ENCODE measurements at places on chromosomes 6 and 20.

DNA sequence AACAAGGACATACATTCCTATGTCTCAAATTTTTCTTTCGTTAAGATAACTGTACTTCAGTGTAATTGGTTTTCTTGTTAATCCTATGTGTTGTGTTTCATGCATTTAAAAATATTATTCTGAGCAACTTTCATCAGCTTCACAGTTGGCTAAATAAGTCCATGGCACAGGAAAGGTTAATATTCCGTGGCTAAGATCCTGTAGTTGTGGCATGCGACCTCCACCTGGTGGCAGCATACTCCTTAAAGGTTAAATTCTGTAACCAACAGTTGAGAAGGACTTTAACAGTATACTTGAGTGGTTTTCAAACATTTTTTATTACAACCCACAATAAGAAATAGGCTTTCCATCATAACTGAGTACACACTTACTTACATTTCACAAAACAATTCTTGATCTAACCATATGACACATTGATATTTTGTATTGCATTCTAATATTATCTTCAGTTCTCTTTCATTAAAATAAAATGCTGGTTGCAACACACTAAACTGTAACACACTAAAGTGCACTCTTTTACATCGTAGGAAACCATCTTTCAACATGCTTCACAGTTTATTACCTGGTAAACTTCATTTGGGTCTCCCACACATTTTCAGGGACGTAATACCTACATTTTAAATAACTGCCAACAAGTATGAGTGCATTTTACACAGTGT lies 118.3 kb downstream of the SLX4IP start:
- DNase-seq = peak; percentile 12

- no peak for DNase-seq
Observed at GRCh38 chr6:128509709-128510108, 10.7 kb downstream of the PTPRK start.

DNA sequence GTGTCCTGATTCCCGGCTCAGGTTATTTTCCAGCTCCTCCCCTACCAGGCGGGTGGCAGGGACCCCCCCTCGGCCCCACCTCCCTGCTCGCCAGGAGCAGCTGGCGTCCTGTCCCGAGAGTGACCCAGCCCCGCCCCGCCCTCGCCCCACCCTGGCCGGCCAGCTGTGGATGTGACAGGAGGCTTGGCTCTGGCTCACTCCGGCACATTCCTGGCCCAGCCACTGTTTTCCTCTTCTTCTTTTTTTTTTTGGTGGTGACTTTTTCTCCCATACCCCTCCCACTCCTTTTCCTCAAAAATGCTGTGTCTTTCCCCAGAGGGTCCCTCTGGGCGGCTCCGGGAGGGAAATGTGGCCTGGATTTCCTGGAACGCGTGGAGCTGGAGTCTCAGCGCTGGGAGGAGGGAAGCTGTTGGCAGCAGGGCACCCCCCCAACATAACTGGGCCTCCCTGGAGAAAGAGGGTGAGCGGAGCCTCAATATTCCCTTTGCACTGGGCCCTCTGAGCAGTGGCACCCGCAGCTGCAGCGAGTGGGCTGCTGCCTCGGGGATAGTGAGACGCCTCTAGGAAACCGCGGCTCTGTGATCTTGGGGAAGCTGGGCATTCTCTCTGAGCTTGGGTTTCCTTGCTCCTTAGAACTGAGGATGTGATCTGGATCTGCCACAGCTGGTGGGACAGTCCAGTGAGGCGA lies 28.3 kb upstream of the CSNK2A1 start:
- DNase-seq = no peak

DNA sequence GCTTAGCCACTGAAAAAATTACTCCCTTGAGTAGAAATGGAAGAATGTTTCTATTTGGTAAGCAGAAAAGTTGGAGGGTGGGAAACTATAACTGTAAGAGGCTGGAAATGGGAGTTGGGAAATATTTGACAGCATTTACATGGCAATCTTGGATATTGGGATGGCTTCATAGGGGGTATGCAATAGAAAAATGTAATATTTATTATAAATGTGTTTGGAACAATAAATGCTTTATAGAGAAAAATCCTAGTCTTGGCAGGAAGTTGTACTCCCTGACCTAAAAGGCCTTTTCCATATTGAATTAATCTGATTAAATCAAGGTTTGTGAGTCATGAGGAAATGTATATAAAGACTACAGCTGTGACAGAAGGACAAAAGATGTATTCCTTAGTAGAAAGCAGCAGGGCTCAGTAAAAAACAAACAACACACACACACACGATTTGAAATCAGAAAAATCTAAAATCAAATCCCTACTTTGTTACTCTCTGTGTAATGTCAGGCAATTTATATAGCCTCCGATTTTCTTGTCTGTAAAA lies 272.3 kb downstream of the CD109 start:
- DNase-seq = no peak

GRCh38 chr6:114085211-114085610 lies 114.3 kb upstream of the HDAC2 start:
- no peak for DNase-seq

DNA sequence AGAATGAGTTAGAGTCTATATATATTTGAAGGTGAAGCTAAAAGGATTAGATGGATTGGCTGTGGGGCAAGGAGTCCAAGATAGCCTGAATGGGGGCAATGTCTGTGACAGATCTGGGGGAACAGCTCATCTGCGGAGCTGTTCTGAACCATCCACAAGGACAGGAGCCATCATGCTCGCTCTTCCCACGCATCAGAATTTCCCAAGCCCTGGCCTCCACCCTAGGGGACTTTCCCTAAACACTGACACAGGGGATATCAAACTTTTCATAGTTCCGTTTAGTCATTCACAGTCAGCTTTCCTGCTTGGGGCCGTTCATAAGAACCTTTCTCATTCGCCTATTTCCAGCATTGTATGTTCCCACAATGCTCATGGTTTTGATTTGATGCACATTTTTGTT lies 37.6 kb upstream of the CCN6 start:
- no peak for DNase-seq

DNA sequence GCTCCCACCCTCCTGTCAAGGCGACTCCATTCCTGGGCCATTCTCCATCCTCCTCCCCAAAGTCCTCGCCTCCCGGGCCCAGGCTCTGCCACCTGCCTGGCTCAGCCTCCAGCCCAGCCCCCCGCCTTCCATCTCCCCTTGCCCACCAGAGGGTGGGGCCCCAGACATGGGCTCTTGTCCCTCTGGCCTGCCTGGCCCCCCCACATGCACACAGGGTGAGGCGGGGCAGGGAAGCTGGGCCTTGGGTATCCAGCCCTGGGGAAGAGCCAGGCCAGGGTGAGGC lies 95.2 kb downstream of the YTHDF1 start:
- DNase-seq = no peak

- DNase-seq = no peak
Observed at GRCh38 chr20:47306755-47307370, 49.6 kb downstream of the ZMYND8 start.

DNA sequence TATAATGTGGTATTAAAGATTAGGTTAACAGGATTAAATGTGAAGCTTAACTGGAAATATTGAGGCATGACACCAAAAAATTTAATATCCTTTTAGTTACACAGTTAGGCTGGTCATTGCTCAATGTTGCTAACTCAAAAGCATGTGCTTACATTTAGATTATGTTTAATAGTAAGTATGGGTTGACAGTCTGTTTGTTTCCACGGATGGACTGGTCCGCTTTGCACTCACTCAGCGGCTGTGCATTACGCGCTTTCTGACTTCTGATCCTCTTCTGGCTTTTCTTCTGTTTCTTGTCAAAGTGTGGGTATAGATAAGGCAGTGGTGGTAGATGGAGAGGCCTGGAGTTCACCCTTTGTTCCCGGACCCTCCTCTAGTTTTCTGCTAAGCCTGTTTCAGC lies 174.9 kb downstream of the RIMS1 start:
- no peak for DNase-seq

- DNase-seq = no peak
Observed at GRCh38 chr6:40532349-40533000, 54.7 kb downstream of the LRFN2 start.

DNA sequence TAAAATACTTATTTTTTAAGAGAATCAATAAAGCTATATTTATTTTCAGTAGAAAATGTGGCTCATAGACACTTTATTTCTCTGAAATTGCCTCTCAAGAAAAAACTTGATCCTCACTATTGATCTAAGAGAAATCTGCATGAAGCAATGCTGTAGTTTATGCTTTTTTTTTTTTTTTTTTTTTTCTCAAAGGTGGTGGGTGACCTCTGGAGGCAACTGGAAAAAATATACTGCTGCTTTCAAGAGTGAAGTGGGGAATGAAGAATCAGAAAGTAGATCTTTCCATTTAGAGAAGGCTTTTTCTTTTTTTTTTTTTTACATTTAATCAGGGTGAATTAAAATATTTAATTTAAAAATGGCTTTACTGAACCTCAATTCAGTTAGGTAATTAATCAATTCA lies 169.3 kb downstream of the SLC16A10 start:
- no peak for DNase-seq

- DNase-seq = no peak
Observed at GRCh38 chr20:24773168-24773567, 175.9 kb upstream of the CST7 start.

- no peak for DNase-seq
Observed at GRCh38 chr6:134196568-134197193, 121.2 kb downstream of the SGK1 start.

DNA sequence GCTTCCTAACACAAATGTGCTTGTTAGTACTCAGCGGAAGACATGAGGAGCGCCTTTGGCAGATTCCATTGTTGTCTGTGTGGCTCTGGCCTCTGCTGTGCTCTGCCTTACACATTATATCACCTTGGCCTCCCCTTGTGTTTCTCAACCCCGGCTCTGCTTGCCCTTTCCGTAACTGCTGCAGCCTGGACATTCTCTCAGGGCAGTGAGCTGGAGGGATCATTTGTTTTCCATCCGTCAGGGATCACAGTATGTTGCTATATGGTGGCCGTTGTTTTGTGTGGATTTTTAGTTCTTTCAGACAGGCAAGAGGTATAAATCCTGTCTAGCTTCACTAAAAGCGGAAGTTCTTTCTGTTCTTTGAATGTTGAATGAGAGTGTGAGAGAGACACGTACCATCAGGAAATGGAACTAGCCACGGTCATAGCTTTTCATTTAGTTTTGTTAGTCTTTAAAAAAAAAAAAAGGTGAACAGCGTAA lies 175.1 kb downstream of the JARID2 start:
- DNase-seq = no peak

- DNase-seq = no peak
Observed at GRCh38 chr6:45001663-45002062, 326.5 kb upstream of the RUNX2 start.

- no peak for DNase-seq
Observed at GRCh38 chr6:113352029-113352801, 504.9 kb upstream of the MARCKS start.

DNA sequence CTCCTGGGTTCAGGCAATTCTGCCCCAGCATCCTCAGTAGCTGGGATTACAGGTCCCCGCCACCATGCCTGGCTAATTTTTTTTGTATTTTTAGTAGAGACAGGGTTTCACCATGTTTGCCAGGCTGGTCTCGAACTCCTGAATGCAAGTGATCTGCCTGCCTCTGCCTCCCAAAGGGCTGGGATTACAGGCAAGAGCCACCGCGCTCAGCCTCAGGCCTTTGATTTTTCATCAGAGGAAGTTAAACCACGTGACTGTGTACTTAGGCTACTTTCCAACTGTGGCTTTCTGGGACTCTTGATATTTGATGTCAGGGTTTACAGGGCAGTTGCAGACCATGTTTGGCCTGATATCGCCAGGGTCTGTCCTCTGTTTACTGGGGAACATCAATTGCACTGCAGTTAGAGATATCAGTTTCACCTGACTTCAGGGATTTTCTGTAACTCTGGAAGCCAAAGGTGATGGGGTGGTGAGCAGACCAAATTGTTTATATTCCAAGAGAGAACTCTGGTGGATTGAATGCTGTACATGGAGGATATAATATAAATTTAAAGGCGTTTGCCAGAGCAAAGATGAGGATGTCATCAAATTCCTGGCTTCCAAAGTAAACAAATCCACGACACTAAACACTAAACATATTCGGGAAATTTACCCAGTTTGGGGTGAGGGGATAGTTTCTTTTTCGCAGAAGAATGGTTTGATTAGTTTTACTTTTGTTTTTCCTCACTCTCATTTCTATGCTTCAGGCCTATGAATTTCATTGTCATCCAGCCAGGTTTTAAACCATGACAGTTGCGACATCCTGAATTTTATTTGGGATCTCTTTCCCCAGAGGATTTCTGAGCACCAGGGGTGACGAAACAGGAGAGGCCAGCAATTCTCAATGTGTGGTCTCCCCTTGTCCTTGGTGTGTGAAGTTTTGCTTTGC lies 4.2 kb downstream of the PSMF1 start:
- DNase-seq = no peak

- DNase-seq = no peak
Observed at GRCh38 chr20:49043000-49043399, 3.1 kb upstream of the CSE1L start.

GRCh38 chr6:164749221-164750064 lies 560.0 kb downstream of the C6orf118 start:
- no peak for DNase-seq

- no peak for DNase-seq
Observed at GRCh38 chr20:11540558-11540957, 377.1 kb upstream of the BTBD3 start.

DNA sequence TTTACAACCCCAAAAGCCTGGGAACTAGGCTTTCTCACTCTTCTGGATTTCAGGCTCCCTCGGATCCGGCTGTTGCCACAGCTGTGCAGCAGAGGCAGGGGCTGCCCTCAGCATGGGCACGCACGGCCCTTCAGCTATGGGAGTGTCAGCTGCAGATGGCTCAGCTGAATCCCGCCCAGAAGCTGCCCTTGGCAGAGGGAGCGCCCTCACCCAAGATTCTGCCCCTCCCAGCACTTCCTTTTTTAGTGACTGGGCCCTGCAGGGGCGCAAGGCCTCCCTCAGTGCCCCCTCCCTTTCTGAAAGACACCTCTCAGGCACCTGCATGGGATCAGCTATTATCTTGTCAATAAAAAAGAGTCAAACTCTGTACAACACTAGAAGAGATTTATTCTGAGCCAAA lies 67.9 kb upstream of the THBS2 start:
- DNase-seq = no peak

DNA sequence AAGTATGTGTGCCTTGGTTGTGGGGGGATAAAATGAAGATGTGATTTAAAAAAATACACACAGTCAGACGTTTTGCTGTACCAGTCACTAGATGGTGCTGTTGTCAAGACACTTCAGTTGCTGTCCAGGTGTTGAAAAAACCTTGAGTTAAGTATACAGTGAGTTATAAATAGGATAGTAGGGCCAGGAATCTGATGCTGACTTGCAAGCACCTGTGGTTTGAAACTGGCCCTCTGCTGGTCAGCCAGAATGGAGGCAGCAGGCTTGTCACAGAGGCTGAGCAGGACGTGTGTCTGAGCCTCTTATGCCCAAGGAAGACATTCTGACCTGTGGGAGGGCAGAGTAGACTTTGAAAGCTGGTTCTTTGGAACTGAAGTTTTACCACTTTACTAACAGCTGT lies 27.8 kb downstream of the RNF8 start:
- no peak for DNase-seq

- no peak for DNase-seq
Observed at GRCh38 chr20:4559106-4559505, 162.6 kb upstream of the PRND start.

- no peak for DNase-seq
Observed at GRCh38 chr6:43714311-43715055, 26.9 kb upstream of the MRPS18A start.

All from stimulated activated CD8-positive, alpha-beta memory T cell treated with anti-CD3 and anti-CD28 coated beads, Interleukin-2, amount 100 ng/mL, for 1 hour (primary cell).